ENCODE measurements at places on chromosomes 5 and 9.
A peak's percentile ranks its signal among the peaks of the same experiment; 100 is the strongest.

DNA sequence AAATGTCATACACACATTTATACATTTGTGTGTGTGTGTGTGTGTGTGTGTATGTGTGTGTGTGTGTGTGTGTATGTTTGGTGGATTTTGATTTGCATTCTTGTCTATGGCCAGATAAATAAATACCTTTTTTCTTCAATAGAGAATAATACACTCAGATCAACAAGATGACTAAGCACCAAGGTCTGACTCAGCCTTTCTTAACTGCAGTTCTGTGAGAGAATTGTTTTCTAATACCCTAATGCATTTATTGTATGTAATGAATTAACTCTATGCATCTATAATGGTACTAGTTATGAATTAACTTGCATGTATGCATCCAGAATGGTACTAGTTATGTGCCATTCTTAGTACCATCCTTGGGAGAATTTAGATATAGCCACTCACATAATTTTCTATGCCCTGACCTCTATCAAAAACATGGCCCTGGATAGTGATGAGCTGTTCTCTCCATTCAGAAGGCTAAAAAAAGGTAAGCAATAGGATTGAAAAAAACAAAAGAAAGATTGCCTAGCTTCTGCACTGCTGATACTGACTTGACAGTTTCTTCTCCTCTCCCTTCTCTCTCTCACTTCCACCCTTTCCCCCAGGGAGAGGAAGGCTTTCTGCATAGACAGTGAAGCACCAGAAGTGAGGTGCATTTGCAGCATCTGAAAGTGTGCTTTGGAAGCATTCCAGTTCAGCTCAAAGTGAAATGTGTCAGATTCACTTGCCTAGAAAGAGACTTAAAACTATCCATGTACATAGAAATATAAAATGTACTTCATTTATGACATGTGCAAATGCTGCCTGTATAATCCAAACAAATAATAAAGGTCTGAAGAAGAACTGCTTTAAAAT lies 55.1 kb upstream of the CCDC112 start:
- DNase-seq, result no peak

DNA sequence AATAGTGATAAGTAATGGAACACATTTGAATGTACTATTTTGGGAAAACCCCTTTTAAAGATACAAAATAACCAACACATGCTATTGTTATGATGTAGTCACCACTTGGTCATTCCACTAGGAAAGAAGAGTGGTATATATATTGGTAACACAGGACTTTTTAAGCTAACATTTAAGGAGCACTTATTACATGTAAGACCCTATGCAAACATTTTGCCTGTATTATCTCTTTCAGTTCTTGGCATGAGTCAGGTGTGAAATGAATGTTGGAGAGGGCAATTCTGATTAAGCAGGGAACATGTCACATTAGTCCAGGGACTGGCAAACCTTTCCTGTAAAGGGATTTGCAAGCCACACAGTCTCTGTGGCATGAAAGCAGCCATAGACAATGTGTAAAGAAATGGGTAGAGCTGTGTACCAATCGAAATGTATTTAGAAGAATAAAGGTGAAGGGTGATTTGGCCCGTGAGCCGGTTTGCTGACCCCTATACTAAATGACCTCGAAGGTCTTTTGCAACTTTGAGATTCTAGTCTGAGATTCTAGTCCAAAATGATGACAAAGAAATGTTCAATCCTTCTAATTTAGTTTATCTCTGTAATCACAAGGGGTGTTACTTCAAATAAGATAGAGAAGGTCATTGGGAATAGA lies 15.3 kb downstream of the ABLIM3 start:
- no peak for DNase-seq

- DNase-seq, result no peak
Observed at GRCh38 chr9:88418715-88419540, 30.7 kb downstream of the SPIN1 start.

DNA sequence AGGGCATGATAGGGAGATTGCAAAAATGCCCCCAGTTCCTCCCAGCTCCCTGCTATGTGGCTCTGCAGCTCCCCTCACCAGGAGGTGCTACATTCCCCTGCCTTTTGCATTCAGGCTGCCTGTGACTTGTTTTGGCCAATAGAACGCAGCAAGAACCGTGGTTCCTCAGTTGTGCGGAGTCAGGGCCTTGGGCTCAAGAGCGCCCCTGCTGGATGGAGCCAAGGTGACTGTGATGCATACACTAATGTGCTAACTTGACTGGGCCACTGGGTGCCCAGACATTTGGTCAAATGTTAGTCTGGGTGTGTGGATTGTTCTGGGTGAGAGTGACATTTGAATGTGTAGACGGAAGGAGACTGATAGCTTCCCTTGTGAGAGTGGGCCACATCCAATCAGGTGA lies 123.3 kb upstream of the MVB12B start:
- DNase-seq, result no peak

GRCh38 chr9:99509900-99510535 lies 287.9 kb downstream of the SEC61B start:
- DNase-seq, result no peak

- no peak for DNase-seq
Observed at GRCh38 chr9:37761511-37761910, 7.9 kb downstream of the TRMT10B start.

DNA sequence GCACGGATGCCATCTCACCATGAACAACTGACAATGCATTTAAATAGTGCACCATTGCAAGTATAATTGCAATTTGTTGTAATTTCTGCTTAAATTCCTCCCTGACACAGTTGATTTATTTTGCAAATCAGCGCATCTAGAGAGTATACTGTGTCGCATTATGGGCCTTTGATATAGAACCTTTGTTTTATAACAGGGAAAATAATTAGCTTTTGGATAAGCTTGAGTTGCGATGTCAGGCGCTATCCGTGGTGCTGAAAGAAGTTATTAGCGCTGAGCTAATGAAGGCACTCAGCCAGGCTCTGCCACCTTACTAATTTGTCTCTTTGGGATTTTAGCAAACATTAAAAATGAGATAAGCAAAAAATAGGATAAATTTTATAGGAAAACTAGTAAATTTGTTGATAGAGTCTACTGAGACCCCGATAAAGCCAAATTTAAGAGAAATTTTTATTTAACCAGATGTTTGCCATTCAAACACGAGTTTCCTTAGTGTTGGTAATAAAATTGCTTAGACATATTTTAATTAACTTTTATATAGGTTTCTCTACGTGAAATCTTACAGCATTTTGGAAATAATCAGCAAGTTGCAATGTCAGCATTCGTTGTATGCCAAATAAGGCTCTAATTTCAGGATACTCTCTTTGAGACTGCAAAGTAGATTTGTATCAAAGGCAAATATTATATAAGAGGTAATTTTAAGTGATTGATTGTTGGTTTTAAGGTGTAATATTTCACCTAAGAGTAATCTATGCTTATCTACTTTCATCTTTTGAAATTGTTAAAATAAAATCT lies 355.5 kb downstream of the TLR4 start:
- DNase-seq, result no peak

DNA sequence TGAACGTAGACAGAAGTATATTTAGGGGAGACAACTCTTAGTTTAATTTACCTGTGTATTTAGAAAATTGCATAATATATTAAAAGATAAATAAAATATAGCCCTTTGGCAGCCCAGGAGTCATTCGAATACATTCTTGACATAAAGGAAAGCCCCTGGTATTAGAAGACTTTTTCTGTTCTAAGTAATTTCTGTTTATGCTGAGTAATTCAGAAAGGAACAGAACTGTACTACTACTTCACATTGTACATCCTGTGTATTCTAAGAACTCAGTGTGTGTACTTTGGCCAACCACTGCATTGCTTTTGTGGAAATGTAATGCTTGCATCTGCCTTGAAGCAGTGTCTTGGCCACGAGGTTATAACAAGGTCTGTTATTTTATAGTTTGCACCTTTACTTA lies 136.4 kb downstream of the KDM4C start:
- DNase-seq, result no peak

- DNase-seq, result peak; percentile 61
Observed at GRCh38 chr9:126397056-126397455, 70.4 kb downstream of the MVB12B start.

DNA sequence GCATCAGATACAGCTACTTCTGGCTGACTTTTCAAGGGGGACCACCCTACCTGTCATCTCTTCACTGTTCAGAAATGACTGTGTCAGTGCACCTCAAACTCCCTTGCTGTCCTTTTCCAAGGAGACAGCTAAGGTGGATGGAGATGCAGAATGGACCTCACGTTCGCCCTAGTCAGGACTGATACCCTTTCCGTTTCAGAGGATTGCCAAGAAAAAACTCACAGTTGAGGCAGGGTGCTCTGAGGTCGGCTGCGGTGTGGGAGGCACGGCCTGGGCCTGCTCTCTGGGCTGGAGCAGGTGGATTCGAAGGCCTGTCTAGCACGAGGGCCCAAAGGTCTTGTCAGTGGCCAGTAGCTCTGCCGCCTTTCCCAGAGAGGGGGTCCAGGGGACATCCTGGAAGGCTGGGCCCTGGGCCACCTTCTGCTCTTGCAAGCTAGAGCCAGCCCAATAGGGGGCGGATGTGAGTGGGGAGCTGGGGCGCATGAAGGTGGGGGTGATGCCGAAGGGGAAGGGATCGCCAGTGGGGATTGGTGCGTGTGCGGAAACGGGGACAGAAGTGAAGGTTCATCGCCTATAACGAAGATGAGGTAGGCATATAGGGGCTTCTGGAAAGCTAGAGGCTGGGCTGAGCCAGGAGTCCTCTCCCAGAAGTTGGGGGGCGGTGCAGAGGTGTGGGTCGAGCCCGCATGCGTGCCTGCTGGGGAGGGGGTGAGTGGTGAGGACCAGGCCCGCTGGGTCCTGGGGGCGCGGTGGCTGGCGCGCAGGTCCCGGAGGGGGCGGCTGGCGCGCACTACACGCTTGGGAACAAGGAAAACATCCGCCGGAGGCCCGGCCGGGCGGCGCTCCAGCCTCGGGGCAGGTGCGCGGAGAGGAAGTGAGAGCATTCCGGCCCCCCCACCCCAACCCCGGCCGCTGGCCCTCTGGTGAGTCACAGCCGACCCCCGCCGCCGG lies 2.5 kb upstream of the MSMP start:
- DNase-seq, result peak; percentile 75
